ENCODE measurements at places on chromosomes 1 and 21.

DNA sequence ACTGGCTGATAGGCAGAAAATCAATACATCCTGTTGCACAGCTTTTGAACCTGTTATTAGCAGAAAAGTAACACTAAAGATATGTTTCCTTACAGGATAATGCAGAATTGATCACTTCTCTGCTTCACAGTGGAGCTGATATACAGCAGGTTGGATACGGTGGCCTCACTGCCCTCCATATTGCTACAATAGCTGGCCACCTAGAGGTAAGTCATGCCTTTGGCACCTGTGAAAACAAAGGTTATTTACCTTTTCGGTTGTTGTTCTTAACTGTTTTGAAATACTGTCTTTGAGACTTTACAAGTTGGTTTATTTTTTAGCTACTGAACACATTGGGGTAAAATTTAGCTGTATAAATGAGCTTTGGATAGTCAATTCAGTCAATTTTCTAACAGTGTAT is 36.3 kb downstream of the TNNI3K start:
- DNase-seq = no peak

- no peak for DNase-seq
These were observed 96.7 kb upstream of the GADD45A start for GRCh38 chr1:67588178-67588855.

DNA sequence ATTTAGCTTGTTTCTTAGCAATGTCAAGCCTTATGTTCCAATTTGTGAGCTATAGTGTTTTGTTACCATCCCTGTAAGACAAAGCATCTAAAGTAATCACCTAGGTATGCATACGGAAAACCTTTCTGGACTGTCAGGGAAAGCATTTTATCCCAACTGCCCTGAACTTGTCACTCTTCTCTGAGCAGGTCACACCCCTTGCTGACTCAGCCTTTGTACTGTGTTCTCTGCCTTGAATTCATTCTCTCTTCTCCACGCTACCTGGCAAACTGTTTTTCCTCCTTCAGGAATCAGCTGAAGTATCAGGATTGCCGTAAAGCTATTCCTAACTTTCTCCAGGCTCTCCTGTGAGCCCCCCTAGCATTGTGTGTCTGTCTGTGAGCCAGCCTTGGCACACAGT is 54.2 kb downstream of the PBX1 start:
- DNase-seq = no peak

- no peak for DNase-seq
These were observed 46.3 kb downstream of the CASQ2 start for GRCh38 chr1:115722221-115722620.

- DNase-seq = no peak
These were observed 14.9 kb downstream of the TCP10L start for GRCh38 chr21:32570456-32570855.

GRCh38 chr1:32220746-32221580 is 1.2 kb downstream of the TMEM234 start:
- no peak for DNase-seq

DNA sequence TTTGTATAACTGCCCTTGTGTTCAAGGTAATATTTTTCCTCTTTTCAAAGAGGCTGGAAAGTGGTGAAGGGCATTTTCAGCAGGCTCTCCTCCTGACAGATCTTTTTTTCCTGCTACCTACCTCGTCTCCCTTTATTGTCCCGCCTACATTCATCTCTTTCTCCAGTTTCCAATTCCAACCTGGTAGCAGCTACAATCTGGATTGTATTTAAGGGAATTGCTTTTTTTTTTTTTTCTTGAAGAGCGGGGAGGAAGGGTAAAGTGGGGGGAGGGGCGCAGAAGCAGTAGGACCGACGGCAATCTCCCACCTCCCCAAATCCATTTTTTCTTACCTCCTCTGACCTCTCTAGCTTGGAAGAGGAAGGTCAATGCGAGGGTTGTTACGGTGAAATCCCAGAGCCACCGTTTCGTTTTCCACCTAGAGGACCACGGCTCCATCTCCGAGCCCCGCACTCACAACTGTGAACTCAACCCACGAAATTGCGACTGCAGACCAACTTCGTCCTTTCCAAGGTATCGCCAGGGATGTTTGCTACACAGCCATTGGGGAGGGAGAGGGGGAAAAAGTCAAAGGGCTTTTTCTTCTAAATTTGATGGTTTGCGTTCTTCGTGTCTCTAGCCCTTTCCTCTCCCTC is 464 bp downstream of the COL11A1 start:
- no peak for DNase-seq

DNA sequence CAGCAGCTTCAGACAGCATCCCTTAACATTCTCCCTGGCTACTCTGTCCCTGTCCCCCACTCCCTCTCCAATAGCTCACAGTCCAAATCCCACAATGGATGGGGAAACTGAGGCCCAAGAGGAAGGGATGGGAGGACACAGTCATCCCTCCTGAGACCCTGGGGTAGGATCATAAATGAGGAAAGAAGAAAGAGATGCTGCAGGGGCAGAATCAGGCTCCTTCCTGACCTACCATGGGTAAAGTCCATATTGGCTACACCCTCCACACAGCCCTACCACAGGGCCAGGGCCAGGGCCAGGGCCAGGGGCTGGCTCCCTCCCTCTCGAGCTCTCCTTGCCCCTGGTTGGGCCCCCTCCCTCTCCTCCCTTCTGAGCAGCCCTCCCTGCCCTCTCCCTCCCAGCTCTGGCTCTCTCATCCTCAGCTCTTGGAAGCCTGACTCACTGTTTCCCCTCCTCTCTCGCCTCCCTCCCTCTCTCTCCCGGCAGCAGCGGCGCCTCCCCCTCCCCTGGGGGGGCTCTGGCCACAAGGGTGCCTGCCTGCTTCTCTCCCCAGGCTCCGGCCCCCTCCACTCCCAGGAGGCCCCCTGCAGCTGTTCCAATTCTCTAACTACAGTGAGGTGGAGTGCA is 4.9 kb downstream of the AHDC1 start:
- DNase-seq = peak; percentile 41

DNA sequence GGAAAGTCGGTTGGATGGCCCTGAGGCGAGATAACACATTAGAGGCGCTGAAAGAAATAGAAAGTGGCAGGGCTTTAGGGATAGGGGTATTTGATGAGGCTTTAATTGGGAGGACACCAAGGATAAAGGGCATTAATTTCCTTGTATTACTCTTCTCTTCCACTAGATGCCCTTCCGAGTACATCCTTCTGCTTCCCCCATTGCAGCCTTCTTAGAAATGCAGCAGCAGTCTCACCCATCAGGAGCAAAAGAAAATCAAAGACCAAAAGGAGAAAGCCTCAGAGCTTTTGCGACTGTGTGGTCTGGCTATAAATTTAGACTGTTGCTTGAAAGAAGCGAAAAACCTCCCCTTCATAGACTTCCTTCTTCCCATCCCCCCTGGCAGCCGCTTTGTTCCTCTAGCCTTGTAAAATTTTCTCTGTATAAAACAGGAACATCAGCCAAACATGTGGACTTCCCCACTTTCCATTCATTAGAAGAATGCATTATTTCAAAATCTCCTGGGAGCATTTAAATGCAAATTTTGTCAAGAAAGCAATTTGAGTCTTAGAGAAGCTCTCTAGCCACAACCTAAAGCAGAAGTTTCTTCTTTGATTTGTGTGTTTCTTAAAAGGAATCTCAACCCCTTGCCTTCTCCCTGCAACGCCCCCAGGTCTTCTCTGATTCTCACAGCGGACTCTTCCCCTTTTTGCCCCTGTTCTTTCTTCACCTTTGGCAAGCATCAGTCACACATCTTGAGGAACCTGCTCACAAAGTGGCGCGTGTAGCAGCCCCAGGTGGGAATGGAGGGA is 76.6 kb downstream of the NDUFS5 start:
- DNase-seq = no peak

DNA sequence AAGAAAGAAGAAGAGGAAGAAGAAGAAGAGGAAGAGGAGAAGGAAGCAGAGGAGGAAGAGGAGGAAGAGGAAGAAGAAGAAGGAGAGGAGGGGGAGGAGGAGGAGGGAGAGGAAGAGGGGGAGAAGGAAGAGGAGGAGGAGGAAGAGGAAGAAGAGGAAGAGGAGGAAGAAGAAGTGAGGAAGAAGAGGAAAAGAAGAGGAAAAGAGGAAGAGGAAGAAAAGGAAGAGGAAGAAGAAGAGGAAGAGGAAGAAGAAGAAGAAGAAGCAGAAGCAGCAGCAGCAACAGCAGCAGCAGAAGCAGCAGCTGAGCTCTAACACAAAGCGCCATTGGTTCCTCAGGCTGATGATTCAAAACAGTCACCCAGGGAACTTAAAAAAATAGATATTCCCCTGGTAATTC is 34.0 kb downstream of the DNAI4 start:
- DNase-seq = no peak

GRCh38 chr21:35585878-35586277 is 474.4 kb downstream of the SETD4 start:
- DNase-seq = no peak

GRCh38 chr1:34270181-34270580 is 93.5 kb downstream of the C1orf94 start:
- DNase-seq = no peak

DNA sequence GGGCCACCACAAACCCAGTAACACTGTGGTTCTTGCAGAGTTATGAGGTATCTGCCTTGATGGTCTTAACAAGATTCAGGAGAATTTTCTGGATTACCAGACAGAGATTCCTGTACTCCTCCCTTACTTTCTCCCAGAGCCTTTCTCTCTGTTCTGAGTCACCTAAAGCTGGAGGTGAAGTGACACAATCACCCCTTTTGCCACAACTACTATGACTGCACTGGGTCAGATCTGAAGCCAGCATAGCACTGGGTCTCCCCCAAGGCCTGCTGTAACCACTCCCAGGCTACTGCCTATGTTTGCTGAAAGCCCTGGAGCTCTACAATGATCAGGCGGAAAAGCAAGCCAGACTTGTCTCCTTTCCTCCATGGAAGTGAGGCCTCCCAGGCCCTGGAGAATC is 156.7 kb upstream of the NEGR1 start:
- no peak for DNase-seq

GRCh38 chr1:109501644-109502363 is 7.7 kb downstream of the AMIGO1 start:
- no peak for DNase-seq

- no peak for DNase-seq
These were observed 6.2 kb downstream of the DHX9 start for GRCh38 chr1:182845379-182845778.

- DNase-seq = no peak
These were observed 79.1 kb upstream of the OLIG2 start for GRCh38 chr21:32946654-32947053.

GRCh38 chr1:73832276-73833181 is 365.4 kb downstream of the LRRIQ3 start:
- no peak for DNase-seq

- DNase-seq = no peak
These were observed 642.0 kb upstream of the PTBP2 start for GRCh38 chr1:96079581-96079980.

DNA sequence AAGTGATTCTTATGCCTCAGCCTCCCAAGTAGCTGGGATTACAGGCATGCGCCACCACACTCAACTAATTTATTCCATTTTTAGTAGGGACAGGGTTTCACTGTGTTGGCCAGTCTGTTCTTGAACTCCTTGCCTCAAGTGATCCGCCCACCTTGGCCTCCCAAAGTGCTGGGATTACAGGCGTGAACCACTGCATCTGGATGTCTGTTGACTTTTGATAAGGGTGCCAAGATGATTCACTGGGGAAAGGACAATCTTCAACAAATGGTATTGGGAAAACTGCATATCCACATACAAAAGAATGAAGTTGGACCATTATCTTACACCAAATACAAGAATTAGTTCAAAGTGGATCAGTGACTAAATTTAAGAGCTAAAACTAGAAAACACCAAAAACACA is 19.8 kb downstream of the RO60 start:
- no peak for DNase-seq

DNA sequence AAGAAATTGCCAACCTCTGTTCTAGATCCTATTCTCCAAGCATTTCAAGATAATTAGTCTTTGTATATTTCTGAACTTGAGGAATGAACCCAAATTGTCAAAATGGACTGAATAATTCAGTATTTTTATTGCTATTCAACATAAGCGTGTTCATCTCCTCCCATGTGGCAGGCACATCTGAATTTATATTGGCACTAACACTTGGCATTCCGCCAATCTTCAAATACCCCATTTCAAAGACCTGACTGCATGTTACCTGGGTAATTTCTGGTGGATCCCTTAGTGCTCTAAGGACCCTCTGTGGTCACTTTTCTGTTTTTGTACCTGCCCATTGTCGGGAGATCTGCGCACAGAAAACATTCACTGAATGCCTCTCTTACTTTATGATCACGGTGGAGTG is 66.6 kb downstream of the BACE2 start:
- no peak for DNase-seq

GRCh38 chr1:179510038-179510437 is 65.7 kb downstream of the NPHS2 start:
- DNase-seq = no peak

GRCh38 chr1:51131185-51131584 is 29.2 kb downstream of the C1orf185 start:
- no peak for DNase-seq

DNA sequence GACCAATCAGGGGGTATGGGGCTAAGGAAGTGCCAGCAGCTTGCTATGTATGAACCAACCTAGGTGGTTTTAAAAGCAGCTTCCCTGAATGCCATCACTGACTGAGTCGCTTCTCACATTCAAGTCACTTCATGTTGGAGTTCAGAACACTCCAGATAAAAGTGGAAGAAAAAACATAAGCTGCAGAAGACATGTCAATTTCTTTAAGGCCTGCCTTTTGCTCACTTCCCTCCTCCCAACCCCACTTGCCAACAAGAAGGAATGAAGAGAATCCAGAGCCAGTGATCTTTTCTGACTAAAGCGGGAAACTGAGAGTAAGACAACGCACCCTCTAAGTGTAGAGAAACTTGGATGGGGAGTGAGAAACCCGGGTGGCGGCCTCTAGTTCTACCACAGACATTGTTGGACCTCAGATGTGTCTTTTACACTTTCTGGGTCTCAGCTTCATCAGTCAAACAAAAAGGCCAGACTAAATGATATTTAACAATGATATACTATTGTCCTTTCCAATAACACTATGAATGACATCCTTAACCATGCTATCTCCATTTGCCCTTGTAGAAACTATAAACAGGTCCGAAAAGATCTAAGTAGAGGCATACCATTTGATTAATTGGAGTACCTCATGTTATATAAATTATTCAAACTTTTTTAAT is 54.1 kb downstream of the LUZP1 start:
- DNase-seq = no peak

DNA sequence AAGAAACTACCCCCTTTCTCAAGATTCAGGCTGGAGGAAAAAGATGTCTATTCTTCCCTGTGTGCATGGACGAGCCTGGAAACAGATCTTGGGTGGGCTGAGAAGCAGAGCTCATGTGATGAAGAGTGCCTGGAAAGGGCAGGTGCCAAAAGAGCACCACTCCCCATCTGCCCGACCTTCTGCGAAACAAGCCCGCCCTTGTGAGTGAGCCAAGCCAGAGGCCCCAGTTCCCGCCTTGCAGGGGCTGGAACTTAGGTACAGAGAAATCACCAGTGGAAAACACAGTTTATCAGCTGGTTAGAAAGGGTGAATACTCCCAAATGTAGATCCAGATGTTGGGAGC is 26.7 kb upstream of the A3GALT2 start:
- DNase-seq = no peak

- no peak for DNase-seq
These were observed 1.6 kb downstream of the CPT2 start for GRCh38 chr1:53198241-53198651.

- DNase-seq = no peak
These were observed 676.0 kb downstream of the PLA2G4A start for GRCh38 chr1:187504779-187505178.

- DNase-seq = no peak
These were observed 47.9 kb downstream of the ELF3 start for GRCh38 chr1:202058001-202058908.

- no peak for DNase-seq
These were observed 14.4 kb downstream of the PHLDA3 start for GRCh38 chr1:201454608-201455007.

- no peak for DNase-seq
These were observed 287.4 kb upstream of the ZP4 start for GRCh38 chr1:238177960-238178645.

- no peak for DNase-seq
These were observed 42.3 kb downstream of the LACTBL1 start for GRCh38 chr1:22930240-22930912.

Data from stimulated activated CD8-positive, alpha-beta memory T cell treated with anti-CD3 and anti-CD28 coated beads, Interleukin-15, amount 100 ng/mL, for 48 hours (primary cell).